ENCODE measurements at places on chromosomes 3 and 15.
A peak's percentile ranks its signal among the peaks of the same experiment; 100 is the strongest.

GRCh38 chr15:52054381-52054780, 35.4 kb downstream of the MAPK6 start:
- no peak for DNase-seq

GRCh38 chr3:197420115-197420514, 121.7 kb upstream of the DLG1 start:
- DNase-seq: no peak

DNA sequence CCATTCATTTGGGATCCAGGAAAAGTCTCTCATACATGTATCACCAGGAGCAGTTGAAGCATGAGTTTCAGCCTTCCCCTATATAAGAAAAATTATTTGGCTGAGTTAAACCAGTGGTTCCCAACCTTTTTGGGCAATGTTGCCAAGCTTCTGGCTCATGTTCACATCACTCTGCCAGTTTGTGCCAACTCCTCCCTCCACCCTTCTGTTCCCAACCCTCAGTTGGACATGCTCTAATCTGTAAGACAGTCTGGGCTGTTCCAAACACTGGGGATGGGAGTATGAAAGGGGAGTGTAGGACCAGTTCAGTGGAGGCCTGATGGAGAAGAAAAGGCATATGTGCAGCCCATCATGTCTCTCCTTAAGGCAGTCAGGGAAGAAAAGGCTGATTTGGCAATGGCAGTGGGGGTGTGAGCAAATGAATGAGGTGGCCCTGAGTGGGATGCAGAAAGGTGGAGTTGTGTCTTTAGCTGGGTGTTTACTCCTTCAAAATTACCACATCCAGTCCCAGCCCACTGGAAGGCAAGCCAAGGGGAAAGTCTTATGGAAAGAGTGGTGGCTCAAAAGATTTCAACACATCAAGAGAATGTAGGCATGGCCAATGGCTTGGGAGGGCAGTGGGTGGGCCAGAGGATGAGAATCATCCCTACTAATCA, 32.0 kb upstream of the PRICKLE2 start:
- DNase-seq: no peak

DNA sequence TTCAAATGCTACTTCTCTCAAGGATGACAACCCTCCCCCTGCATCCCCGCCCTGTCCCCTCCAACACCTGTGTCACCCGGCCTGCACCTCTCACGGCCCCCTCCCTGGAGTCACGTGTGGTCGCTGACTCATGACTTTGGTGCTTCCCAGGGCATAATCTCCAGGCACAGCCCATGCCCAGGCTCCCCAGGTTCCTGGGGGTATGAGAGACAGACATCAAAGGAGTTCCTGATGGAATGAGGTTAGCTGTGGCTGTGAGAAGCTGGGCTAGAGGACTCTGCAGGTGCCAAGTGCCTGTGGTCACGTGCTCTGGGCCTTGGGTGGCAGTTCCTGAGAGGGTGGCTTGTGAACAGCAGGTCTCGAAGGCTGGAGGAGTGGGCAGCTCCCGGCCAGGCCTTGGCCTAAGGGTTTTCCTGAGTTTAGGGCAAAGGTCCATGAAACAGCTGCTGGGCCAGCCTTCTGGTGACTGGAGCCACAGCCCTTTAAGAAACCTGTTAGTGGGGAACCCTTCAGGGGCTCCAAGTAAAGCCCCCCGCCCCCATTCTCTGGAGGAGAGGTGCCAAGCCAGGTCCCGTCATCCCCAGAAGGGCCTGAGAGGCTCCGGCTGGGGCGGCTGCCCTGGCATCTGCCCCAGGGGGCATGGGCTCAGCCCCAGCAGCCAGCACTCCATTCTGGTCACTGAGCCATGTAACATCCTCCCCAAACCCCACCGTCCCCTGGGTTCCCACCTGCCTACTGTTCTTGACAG, 230.0 kb downstream of the XXYLT1 start:
- no peak for DNase-seq

DNA sequence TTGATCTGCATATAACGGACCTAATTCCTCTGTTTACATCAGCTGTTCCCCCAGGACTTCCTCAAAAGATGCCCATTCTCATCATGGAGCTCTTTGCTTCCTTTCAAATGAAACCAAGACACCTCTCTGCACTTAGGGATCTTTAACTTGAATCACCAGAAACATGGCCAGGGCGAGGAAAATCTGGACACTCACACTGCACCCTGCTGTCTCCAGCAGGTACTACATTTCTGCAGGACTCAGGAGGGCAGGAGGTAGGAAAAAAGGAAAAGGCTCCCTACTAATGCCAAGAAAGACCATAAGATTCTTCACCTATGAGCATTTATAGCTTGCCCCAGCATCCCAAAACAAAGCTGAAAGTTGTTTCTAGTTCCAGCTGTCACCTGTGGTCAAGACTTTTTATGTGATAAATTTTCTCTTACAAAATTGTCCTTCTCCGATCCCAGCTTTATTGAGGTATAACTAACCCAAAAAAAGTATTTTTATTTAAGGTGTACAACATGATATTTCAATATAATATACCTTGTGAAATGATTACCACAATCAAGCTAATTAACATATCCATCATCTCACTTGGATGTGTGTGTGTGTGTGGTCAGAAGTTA, 87.3 kb upstream of the C15orf61 start:
- DNase-seq: no peak

- no peak for DNase-seq
Measured at GRCh38 chr3:69445024-69445423, 59.1 kb upstream of the FRMD4B start.

- DNase-seq: no peak
Measured at GRCh38 chr3:181458857-181459256, 252.9 kb upstream of the SOX2 start.

DNA sequence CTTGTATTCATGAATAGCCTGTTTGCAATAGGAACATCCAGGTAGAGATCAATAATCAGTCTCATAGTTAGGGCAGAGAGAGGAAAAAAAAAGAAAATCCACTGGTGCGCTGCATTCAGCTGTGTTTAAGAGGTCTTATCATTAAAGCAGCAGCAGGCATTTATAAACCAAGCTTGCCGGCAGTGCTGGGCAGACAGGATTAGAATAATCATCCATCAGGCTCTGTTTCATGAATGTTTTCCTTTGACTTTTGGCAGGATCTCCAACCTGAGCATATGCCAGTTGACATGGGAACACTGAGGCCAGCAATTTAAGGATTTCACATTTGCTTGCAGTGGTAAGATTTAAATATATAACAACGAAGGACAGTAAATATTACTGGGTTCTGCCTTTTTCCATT, 305.2 kb upstream of the SEMA6D start:
- no peak for DNase-seq

DNA sequence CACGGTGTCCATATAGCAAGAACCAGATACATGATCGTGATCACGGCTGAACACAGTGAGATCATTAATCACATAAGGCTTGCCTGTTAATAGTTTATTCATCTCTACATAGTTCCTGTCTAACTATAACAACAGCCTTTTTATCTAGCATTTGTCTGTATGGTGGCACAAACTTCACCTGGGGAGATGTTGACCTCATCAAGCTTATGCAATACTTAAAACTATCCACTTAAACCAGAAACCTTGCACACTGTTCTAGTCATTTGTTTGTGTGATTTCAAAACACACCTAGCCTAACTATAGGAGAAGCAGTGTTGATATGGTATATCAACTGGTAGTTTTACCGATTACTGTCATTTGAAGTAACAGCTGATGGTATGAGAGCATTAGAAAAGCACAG, 124.8 kb downstream of the VPS13C start:
- DNase-seq: no peak

- no peak for DNase-seq
Measured at GRCh38 chr3:17459470-17459993, 282.9 kb downstream of the TBC1D5 start.

DNA sequence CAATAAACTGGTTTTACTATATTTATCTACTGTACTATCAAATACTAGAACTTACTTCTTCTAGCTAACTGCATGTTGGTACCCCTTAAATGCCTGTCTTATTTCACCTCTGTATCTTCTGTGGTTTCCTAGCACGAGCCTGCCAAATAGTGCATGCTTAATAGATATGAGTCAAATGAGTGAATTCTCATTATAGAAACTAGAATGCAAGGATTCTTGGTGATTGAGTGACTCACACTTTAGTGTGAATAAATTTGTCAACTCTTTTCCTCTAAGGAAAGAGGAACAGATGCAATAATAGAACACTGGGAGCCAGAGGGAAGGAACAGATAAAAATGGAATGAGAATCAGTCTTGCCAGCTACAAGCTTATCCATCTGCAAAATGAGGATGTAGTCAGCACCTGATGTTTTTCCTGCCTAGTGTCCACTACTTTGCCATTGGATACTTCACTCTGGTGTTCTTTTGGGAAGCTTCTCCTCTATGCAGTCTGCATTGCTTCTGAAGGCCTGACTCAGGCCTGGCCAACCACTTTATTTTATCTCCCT, 189.1 kb upstream of the CADPS start:
- no peak for DNase-seq

DNA sequence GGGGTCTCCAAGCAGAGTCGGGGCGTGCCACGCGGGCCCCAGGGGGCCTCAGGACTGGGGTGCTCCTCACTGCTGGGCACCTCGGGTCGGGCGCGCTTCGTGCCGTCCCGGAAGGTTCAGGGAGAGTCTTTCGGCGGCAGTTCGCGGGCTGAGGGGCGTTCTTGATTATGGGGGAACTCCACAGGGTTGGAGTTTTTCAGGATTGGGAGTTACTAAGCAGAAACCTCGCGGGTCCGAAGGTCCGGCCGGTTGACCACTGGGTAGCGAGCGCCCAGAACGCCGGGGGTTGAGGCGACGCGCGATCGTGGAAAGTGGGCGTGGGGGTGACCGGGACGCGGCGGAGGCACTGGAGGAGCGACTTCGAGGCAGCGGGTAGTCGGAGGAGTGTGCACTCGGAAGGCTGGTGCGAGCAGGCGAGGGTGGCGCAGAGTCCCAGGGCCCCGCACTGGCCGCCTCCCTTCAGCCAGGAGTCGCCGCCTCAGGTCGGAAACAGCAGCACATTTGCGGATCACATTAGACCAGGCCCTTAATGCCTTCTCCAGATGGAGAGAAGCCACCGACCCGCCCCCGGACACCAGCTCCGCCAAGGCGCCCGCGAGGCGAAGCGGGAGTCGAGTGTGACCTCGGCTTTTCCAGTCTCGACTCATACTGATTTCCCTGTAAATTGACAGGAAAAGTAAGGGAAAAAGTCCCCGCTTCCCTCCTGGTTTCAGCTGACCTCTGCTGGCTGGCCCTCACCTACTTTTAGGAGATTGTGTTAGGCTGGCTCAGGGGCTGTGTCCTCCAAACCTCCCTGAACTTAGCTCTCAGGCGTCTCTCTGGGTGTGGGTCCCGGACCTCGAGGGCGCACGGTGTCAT, 685 bp downstream of the ADAMTSL3 start:
- DNase-seq: no peak

DNA sequence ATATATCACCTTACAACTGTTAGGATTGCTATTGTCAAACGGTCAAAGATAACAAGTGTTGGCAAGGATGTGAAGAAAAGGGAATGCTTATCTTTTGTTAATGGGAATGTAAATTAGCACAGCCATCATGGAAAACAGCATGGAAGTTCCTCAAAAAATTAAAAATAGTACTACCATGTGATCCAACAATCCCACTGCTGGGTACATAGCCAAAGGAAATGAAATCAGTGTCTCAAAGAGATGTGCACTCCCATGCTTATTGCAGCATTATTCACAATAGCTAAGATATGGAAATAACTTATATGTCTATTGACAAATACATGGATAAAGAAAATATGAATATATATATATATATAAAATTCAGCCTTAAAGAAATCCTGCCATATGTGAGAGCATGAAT, 274.6 kb downstream of the EDEM1 start:
- DNase-seq: no peak

- DNase-seq: peak; percentile 85
Measured at GRCh38 chr3:87227104-87227834, at the start of gene CHMP2B. Gene CHMP2B, plus strand, starts transcription at chr3:87227309. Its CDS starts 214 bp downstream, at chr3:87227523.

GRCh38 chr3:157297328-157297915, 137.5 kb upstream of the CCNL1 start:
- DNase-seq: no peak

GRCh38 chr3:53478166-53478830, 16.1 kb upstream of the CACNA1D start:
- no peak for DNase-seq

GRCh38 chr15:73383310-73384189, 14.8 kb upstream of the HCN4 start:
- no peak for DNase-seq

DNA sequence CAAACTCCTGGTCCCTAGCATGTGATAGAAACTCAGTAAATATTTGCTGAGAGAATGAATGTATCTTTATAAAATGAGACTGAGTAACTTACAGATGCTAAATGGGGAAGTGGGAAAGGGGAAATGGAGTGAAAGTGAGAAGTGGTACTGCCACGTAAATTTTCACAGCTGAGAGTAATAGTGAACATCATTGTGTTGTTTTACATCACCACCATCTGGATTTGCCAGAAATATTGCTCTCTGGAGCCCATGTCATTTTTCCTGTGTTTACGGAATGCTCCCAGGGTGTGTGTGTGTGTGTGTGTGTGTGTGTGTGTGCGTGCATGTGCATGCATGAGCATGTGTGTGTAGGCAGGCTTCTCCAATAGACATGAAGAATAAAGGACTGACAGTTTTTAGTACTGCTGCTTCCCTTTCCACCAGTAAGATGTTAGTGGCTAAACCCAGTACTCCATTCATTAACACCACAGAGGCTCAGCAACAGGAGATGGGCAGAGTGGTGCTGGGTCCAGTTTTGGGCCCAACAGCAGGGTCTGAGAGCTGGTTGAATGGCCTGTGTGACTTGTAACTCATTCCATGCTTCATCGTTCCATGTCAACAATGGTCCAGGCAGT, 57.3 kb downstream of the DIPK2A start:
- no peak for DNase-seq

DNA sequence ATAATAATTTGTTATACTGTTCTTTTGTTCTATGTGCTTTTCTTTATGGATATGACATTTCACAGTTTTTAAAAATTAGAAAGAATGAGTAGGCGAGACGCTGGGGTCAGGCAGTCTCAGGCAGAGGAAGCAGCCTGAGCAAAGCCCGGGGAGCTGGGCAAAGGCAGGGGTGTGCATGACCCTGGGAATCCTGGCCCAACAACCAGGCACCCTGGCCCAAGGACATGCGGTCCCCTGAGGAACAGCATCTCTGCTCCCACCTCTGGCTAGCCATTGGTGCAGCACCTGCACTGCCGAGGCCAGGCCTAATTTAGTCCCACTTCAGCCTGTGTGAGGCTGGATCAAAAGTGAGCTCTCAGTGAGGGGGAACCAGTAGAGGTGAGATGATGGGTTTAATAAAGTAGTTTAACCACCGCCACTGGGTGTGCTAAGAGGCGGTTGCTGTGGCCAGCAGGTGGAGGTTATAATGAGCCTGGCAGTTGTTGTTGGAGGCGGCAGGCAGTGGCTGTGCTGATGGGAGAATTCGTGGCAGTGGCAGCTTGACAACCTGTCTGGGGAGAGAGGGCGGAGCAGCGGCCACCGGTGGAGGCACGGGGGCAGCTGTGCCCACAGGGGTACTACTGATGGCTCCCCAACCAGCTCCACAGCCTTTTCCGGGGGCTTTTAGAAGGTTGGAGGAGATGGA, 41.5 kb downstream of the PRKCD start:
- no peak for DNase-seq

DNA sequence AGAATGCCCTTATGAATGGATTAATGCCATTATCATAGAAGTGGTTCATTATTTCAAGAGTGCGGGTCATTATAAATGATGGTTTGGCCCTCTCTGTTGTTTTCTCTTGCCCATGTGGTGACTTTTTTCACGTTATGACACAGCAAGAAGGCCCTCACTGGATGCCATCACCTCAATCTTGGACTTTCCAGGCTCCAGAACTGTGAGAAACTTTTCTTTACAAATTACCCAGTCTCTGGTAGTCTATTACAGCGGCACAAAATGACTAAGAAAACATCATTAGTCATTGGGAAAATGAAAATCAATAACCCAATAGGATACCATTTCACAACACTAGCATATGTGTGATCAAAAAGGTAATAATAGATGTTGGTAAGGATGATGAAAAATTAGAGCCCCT, 119.0 kb upstream of the LPP start:
- DNase-seq: no peak
